ENCODE measurements at places on chromosomes 3 and 15.

GRCh38 chr3:38555926-38556325 lies 59.8 kb downstream of the EXOG start:
- DNase-seq: no peak

- no peak for DNase-seq
Observed at GRCh38 chr15:73196113-73196512, 143.8 kb downstream of the NEO1 start.

GRCh38 chr3:106813742-106814141 lies 563.5 kb upstream of the CCDC54 start:
- DNase-seq: no peak

GRCh38 chr3:45468326-45468725 lies 80.0 kb downstream of the LARS2 start:
- no peak for DNase-seq

DNA sequence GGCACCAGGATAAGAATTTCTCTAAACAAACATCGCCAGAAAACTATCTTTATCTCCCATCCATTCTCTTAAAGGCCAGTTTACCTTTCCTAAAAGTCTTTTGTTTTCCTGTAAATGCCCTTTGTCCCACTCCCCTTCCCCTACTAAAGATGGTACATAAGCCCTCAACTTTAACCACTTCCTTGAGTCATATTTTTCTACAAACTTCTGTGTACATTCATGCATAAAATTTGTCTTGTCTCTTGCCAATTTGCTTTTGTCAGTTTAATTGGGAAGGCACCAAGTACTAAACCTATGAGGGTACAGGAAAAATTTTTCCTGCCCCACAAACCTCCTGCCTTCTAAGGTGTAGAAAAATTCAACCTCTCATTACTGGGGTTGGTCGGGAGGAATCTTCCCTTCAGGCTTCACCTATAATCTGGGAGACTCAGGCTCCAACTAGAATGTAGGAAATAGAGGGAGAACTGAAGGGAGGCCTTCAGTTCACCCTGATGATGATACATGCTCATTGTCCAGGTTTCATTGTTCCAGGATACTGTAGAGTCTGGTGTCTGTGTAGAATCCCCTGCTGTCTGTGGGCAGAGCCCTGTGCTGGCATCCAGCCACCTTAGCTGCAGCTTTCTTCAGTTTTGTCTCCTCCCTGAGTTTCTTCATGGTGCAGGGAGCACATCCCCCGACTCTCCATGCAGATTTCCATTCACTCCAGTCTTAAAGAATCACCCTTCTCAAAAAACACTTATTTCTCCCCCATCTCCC lies 53.2 kb downstream of the CD200R1L start:
- DNase-seq: no peak

GRCh38 chr15:29622637-29623036 lies 199.6 kb downstream of the TJP1 start:
- DNase-seq: no peak

DNA sequence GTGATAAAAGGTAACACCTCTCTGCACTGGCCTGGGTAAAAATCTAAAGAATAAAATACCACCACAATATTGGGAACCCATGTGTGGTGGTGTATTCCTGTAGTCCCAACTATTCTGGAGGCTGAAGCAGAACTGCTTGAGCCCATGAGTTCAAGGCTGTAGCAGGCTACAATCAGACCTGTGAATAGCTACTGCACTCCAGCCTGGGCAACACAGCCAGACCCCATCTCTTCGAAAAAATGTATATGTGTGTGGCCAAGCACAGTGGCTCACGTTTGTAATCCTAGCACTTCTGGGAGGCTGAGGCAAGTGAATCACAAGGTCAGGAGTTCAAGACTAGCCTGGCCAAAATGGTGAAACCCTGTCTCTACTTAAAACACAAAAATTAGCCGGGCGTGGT lies 1.8 kb upstream of the RPL14 start:
- DNase-seq: no peak

GRCh38 chr3:43689766-43690399 lies 855 bp upstream of the ABHD5 start:
- no peak for DNase-seq

GRCh38 chr15:40550341-40551037 lies 14.4 kb downstream of the CCDC32 start:
- DNase-seq: no peak

DNA sequence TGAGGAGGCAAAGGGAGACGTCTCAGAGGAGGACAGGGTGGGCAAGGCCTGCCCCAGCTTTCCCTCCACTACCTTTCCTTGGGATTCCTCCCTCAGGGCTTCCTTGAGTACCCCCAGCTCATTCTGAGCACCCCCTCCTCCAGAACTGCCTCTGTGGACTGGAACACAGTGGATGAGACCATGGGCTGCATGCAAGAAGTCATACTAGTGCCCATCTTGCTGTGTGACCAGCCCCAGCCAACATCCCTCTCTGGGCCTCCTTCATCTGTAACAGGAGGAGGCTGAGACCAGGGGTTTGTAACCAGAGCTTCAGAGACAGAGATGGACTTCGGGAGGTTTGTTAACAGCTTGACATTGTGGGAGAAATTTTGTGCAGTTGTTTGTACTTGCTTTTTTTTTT lies 25.6 kb downstream of the FEM1B start:
- no peak for DNase-seq

DNA sequence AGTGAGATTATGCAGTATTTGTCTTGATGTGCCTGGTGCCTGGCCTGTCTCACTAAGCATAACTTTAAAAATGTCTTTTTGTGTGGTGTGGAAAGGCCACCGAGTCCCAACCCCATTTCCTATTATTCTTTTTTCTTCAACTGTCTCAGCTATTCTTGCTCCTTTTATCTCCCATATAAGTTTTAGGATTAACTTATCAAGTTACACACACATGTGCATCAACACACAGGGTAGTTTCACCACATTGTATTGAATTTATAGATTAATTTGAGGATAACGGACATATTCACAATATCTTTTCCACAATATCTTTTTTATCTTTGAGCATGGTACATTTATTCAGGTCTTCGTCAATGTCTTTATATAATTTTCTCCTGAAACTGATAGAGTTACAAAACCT lies 127.6 kb downstream of the RYR3 start:
- DNase-seq: no peak

GRCh38 chr15:78195735-78196201 lies 38.6 kb downstream of the ACSBG1 start:
- DNase-seq: peak; percentile 43

Data from stimulated activated CD4-positive, alpha-beta T cell treated with anti-CD3 and anti-CD28 coated beads, Interleukin-4, amount 100 ng/mL, for 24 hours (primary cell).